CD4-positive, CD25-positive, alpha-beta regulatory T cell (primary cell): ENCODE measurements at places on chromosomes 6 and 20. TPM values are rescaled to one million over a fixed set of nuclear protein-coding genes. Genes with fewer than 3 reads are reported as not detected.

The KCNK15 gene
- total RNA-seq: not detected

The MAFB gene
- total RNA-seq: not detected

The HMGN3 gene
- total RNA-seq: 18.9 TPM

The GNMT gene
- total RNA-seq: 0.99 TPM

The HUS1B gene
- 4.8 TPM for total RNA-seq

The AIF1 gene
- 9.9 TPM for total RNA-seq

The RTN4IP1 gene
- 5.9 TPM for total RNA-seq

The PCNA gene
- 33.0 TPM for total RNA-seq

The PROKR2 gene
- total RNA-seq: not detected

The BLCAP gene
- total RNA-seq: 67.8 TPM

The PSORS1C2 gene
- total RNA-seq: not detected

The HTR1B gene
- total RNA-seq: not detected

The ZC3H12D gene
- total RNA-seq: 251 TPM

The SLC35D3 gene
- 0.15 TPM for total RNA-seq

The HCRTR2 gene
- not detected for total RNA-seq

The GJA1 gene
- total RNA-seq: not detected

The ARMC2 gene
- total RNA-seq: 12.5 TPM

DNA sequence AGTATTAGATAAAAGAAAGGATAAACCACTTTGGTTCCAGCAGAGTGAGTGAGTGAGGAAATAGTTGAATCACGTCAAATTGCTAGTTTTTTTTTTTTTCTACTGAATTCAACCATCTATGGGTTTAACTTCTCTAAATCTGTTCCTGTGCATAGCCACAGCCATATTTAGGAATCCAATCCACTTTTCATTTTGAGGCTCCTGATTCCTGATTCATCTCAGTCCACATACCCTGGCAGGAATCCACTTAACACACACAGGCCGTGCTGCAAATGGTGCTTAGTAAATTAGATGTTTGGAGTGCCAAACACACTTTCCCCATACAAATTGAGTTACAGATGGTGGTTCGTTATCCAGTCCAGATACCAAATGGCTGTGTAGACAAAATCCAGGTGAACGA is 220.3 kb downstream of the ALDH8A1 start:
- no peak for DNase-seq

DNA sequence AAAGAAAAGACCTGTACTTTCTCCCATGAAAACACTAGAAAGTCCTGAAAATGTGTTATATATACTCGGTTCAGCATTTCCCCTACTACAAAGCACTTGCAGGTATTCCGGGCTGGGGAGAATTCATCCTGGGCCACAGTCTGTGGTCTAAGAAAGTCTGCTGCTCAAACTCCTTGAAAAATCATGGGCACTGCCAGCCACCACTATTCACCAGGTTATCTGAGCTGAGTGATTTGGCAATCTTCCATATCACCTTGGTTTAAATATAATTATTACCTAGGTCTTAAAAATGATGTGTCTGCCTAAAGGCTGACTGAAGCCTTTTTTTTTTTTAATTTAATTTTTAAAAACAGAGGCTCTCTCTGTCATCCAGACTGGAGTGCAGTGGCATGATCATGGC is 11.3 kb downstream of the FKBP5 start:
- DNase-seq: no peak

- DNase-seq: peak; percentile 71
These were observed 4.3 kb upstream of the BTN3A2 start for GRCh38 chr6:26360451-26361416.

DNA sequence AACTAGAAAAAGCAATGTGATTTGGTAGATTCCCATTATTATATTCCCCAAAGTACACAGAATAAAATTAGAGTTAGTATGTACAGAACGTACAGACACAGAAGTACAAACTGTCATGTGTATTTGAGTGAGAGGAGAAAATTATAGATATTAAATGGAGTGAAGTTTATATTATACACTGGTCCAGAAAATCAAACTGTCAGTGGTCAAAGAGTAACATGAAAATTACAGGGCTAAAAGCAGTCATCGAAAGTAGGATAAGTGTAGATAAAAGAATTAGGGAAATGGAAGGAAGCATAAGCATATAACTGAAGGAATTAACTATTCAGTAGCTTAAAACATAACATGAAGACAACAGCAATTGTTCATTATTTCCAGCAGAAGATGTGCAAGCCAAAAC is 30.3 kb downstream of the SEL1L2 start:
- no peak for DNase-seq

DNA sequence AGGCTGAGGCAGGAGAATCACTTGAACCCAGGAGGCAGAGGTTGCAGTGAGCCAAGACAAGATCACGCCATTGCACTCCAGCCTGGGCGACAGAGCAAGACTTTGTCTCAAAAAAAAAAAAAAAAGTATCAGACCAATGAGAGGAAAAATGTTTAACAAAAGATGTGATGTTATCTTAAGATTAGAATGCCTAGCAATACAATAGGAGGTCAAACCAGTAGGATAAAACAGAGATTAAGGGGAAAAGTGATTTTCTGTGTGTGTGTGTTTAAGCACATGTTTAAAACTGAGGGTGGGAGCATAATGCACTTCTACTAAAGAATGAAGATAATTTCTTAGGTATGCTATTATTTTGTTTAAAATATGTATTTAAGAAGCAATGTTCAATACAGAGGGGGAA is 17.9 kb downstream of the COL19A1 start:
- no peak for DNase-seq

- DNase-seq: peak; percentile 38
These were observed 107.0 kb downstream of the HIVEP1 start for GRCh38 chr6:12119085-12119588.

- DNase-seq: no peak
These were observed 63.0 kb upstream of the VSTM2L start for GRCh38 chr20:37839955-37840354.

DNA sequence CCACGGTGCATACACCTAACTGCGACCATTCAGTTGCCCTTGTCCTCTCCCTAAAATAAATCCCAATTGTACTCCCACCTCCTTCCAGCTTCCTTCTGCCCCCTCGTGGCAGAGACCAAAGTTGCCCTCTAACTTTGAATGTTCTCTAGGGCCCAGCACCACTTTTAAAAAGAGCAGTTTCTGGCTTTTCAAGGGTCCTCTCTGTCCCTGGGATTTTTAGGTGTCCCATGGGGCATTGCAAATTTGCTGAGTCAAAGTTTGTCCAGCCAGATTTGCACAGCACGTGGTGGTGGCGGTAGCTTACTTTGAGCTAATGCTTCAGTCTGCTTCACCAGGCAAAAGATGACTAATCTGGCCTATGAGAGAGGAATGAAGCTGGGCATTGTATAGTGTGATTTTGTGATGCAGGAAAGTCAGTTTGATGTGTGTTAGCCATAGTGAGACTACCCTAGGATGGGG is 100.2 kb downstream of the PERP start:
- no peak for DNase-seq

- DNase-seq: no peak
These were observed 68.6 kb upstream of the FBXL4 start for GRCh38 chr6:99016355-99016754.

GRCh38 chr6:37717836-37718251 is 20.2 kb upstream of the MDGA1 start:
- DNase-seq: no peak

DNA sequence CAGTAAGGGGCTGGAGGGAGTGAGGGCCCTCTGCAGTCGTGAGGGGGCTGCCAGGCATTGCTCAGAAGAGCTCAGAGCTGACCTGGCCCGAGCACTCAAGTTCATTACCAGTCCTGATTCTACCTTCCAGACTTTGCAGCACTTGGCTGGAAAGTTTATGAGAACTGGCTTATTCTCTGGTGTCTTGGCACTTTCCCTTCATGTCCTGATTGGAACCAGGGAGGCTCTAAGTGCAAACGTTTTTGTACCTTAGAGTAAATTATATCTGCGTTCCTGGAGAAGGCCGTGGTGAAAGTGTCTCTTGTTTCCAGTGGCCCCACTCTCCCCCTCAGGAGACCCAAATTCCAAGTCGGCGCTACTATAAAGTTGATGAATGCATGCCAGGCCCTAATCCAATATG is 402.3 kb downstream of the CDC5L start:
- no peak for DNase-seq

DNA sequence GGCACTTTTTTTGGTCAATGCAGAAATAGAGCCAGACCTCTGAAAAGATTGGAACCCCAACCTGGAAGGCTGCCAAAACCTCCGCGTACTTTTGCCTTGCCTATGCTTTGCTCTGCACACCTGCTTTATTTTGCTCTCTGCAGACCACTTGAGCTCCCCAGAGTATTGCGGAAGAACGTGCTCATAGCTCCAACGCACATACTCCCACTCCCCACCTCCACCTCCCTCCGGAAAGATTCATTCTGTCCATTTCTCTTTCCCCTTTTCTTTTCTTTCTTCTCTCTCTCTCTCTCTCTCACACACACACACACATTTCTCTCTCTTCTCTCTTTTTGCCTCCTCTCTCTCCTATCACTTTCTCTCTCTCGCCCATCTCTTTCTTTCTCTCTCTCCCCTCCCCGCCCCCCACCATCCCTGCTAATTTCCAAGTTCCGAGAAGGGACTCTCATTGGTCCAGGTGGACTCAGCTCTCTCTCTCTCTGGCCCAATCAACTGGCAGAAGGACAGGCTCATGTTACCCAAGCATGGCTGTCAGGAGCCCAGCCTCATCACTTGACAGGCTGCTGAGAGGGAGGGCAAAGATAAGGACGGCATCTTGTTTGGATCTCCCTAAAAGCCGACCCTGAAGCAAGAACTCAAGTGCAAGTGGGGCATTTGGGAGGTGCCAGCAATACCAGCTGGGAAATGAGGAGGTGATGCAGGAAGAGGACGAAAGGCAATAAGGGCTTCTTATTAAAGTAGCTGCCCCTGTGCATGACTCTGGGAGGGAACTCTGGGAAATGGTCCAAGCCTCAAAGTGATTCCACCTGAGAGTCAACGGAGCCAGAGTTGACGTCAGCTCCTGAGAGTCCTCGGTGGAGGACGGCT is 246.1 kb downstream of the LY86 start:
- DNase-seq: no peak

DNA sequence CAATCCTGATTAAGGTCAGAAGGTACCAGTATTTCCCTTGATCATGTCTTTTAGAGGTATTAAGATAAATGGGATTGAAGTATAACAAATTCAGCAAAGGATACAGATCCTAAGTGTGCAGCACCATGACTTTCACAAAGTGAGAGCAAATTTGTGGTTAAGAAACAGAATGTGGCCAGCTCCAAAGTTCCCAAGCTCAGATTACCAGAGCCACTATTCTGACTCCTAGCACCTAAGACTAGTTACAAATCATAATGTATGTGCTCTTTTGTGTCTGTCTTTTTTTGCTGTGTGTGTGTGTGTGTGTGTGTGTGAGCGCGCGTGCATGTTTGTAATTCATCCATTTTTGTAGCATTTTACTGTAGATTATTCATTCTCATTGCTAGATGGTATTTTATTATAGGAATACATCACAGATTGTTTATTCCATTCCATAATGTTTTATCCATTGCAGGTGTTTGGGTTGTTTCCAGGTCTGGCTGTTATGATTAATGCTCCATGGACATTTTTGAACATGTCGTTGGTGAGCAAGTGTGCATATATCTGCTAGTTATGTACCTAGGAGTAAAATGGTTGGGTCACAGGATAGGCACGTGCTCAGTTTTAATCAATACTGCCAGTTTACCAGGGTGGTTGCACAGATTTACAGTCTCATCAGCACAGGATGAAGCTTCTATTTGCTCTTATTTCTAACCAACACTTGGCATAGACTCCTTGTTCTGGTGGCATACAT is 314.0 kb upstream of the JAG1 start:
- DNase-seq: no peak

- no peak for DNase-seq
These were observed 60.2 kb downstream of the NOL4L start for GRCh38 chr20:32524829-32525501.

DNA sequence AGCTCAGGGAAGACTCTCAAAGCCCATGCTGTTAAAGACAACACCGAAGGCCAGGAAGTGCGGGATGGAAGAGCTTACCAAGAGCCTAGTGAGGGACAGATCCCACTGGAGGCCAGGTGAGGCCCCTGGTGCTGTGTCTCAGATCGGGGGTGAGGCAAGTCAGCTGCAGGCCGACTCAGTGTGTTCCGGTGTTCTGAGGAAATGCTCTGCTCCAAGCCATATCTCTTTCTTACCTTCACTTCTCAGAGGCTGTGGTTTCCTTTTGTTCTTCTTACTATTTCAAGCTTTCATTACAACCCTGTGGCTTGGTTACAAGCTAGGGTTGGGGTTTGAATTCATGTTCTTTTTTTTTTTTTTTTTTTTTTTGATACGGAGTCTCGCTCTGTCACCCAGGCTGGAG is 114.3 kb upstream of the ZFP64 start:
- DNase-seq: no peak

DNA sequence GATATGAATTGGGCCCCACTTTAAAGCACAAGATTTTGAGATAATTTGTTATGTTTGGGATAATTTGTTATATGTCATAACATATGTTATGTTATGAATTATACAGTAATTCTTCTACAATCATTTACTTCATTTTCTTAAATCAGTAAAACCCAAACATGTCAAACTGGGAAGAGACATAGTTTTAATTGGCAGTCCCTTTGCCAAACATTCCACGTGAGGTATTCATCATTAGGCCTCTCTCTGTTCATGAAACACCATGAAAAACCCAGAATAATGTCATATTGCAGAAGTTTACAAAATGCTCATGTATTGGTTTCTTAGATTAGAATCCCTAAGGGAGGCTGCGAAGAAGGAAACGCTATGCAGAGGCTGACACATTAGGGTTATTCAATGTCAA is 89.4 kb upstream of the PDE10A start:
- DNase-seq: no peak

- DNase-seq: no peak
These were observed 2.0 kb downstream of the COL9A3 start for GRCh38 chr20:62818592-62819493.

DNA sequence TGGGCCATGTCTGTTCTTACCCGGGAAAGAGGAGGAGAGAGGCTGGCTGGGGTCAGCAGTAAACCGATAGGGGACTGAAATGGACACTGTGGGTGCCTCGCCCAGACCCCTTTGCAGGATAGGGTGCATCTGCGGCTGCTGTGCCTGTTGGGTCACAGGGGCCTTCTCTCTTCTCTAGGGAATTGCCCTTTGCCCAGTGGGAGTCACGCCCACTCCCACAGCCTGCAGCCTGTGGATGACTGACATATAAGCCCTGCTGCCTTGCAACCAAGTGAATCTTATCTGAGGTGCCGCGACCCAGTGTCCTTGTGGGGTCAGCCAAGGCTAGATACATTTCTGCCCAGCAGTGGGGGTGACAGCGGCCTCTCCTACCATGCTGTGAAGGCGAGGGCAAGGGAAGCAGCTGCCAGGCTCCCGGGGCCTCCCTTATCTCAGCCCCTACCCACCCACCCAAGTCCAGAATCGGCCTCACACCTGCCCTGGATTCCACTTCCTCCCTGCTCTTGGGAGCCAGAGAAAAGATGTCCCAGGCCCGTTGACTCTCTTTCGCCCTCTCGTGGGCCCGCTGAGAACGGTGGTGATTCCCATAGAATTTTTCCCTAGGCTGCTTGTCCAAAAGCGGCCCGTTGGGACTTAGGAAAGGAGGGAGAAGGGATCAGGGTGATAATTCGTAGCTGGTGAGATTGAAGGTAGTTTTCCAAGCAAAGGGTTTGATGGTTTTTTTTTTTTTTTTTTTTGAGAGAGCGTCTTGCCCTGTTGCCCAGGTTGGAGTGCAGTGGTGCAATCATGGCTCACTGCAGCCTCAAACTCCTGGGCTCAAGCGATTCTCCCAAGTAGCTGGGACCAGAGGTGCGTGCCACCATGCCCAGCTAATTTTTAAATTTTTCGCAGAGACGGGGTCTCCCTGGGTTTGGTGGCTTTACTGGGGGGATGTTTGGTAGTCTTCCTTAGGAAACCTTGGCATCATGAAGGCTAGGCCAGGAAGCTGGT is 76.4 kb upstream of the RNF24 start:
- peak; percentile 40 for DNase-seq

- DNase-seq: no peak
These were observed 12.4 kb downstream of the SERINC1 start for GRCh38 chr6:122459240-122459639.
